Calu3 (cell line): ENCODE measurements at places on chromosomes 12 and 14. TPM values are rescaled to one million over a fixed set of nuclear protein-coding genes. Genes with fewer than 3 reads are reported as not detected.
A peak's percentile ranks its signal among the peaks of the same experiment; 100 is the strongest.

- H3K27me3 ChIP-seq: no peaks in the 10 kb centered on the region
- no peak for DNase-seq
- H3K4me1 ChIP-seq: no peaks in the 10 kb centered on the region
Measured at GRCh38 chr12:75591628-75592027, 80.2 kb upstream of the KRR1 start.

GRCh38 chr12:3647504-3647903 lies 105.4 kb downstream of the CRACR2A start:
- no peak for DNase-seq
- no peak overlapping the region for H3K4me3 ChIP-seq
- H3K27me3 ChIP-seq: peaks cover 38% of the 10 kb centered on the region
- H3K4me1 ChIP-seq: no peaks in the 10 kb centered on the region
- no peaks in the 10 kb centered on the region for H3K36me3 ChIP-seq
- H3K27ac ChIP-seq: no peak overlapping the region

Gene PRKD1
- total RNA-seq: 9.1 and 9.7 TPM in 2 replicates

- H3K4me1 ChIP-seq: peaks cover 7% of the 10 kb centered on the region
- H3K36me3 ChIP-seq: peaks cover 2% of the 10 kb centered on the region
- DNase-seq: no peak
- H3K27me3 ChIP-seq: no peaks in the 10 kb centered on the region
- H3K27ac ChIP-seq: no peak within 1 kb of the TSS
- no peak within 1 kb of the TSS for H3K4me3 ChIP-seq
Measured at GRCh38 chr12:10849425-10849878, at the start of gene PRR4. Gene PRR4 (minus strand): TSS chr12:10849475. CDS start chr12:10849437, 38 bp downstream.

GRCh38 chr12:8829125-8829518 lies 6.7 kb downstream of the A2ML1 start:
- peaks cover 12% of the 10 kb centered on the region for H3K4me1 ChIP-seq
- no peak overlapping the region for H3K4me3 ChIP-seq
- peak; percentile 20 for DNase-seq
- no peak overlapping the region for H3K27ac ChIP-seq
- H3K36me3 ChIP-seq: no peaks in the 10 kb centered on the region

GRCh38 chr12:117085318-117085947 lies 13.8 kb downstream of the TESC start:
- H3K4me3 ChIP-seq: peak overlapping the region; percentile 46
- H3K36me3 ChIP-seq: peaks cover 81% of the 10 kb centered on the region

GRCh38 chr12:123971770-123972456 lies 718 bp downstream of the CCDC92 start:
- H3K4me1 ChIP-seq: peaks cover 31% of the 10 kb centered on the region
- peak; percentile 58 for DNase-seq
- H3K36me3 ChIP-seq: peaks cover 52% of the 10 kb centered on the region
- H3K4me3 ChIP-seq: peak overlapping the region; percentile 80
- peak overlapping the region; percentile 43 for H3K27ac ChIP-seq
- H3K27me3 ChIP-seq: no peaks in the 10 kb centered on the region

GRCh38 chr12:125284945-125285685 lies 219.9 kb downstream of the AACS start:
- peaks cover 97% of the 10 kb centered on the region for H3K27me3 ChIP-seq
- no peak for DNase-seq
- H3K36me3 ChIP-seq: no peaks in the 10 kb centered on the region
- no peak overlapping the region for H3K27ac ChIP-seq
- no peak overlapping the region for H3K4me3 ChIP-seq
- H3K4me1 ChIP-seq: no peaks in the 10 kb centered on the region

DNA sequence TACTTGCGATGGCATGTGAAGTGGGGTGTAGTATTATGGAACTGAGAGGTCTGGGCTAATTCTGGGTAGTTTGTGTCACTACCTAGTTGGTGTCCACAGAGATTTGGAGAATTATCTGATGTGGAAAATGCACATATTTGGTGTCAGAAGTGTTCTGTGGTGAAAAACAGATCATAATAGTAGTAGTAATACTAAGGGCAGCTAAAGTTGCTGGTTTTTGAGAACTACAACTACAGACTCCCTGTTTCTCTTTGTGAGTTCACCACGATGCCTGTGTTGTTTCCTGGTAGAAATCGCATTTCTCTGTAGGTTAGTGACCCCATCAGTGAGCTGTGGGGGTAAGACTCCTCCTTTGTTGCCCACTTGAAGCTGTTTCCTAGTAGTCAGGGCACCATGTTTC lies 206.5 kb downstream of the FUT8 start:
- peaks cover 11% of the 10 kb centered on the region for H3K36me3 ChIP-seq
- H3K4me3 ChIP-seq: no peak overlapping the region
- no peaks in the 10 kb centered on the region for H3K27me3 ChIP-seq
- no peak overlapping the region for H3K27ac ChIP-seq

Gene SLC6A12
- total RNA-seq: 0.90 and 1.8 TPM in 2 replicates

Gene MMP17
- total RNA-seq: 0.61 and 1.4 TPM in 2 replicates

Gene RAB35
- total RNA-seq: 68.2 and 75.4 TPM in 2 replicates

- peaks cover 34% of the 10 kb centered on the region for H3K4me1 ChIP-seq
- no peak overlapping the region for H3K4me3 ChIP-seq
- no peak for DNase-seq
- no peak overlapping the region for H3K27ac ChIP-seq
- H3K36me3 ChIP-seq: no peaks in the 10 kb centered on the region
Measured at GRCh38 chr12:105349138-105349537, 18.6 kb downstream of the C12orf75 start.

Gene LIN7A
- 0.73 and 3.2 TPM in 2 replicates for total RNA-seq

Gene SOAT2
- not detected in 2 replicates for total RNA-seq

Gene CLEC1B
- total RNA-seq: not detected in 2 replicates

DNA sequence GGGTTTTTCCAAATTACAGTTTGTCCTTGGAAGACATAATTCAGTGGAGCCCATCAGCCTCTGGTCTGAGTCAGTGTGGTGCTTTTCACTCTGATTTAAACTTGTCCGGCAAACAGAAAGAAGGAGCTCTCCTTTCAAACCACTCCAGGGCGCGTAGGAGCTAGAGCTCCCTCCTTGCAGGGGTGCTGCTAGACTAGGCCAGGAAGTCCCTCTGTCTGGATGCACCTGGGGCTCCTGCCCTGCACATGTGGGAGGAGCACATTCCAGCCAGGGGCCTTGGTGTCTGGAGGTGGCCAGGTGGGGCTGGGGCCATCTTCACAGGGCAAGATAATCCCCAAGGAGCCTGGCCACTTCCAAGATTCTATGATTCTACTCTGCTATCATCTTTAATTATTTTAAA lies 3.1 kb downstream of the SERPINA3 start:
- H3K27me3 ChIP-seq: no peaks in the 10 kb centered on the region
- H3K27ac ChIP-seq: no peak overlapping the region
- H3K4me3 ChIP-seq: peak overlapping the region; percentile 77

Gene KRT85
- total RNA-seq: not detected in 2 replicates

Gene NYNRIN
- 7.5 and 8.4 TPM in 2 replicates for total RNA-seq

Gene LMO3
- not detected in 2 replicates for total RNA-seq

DNA sequence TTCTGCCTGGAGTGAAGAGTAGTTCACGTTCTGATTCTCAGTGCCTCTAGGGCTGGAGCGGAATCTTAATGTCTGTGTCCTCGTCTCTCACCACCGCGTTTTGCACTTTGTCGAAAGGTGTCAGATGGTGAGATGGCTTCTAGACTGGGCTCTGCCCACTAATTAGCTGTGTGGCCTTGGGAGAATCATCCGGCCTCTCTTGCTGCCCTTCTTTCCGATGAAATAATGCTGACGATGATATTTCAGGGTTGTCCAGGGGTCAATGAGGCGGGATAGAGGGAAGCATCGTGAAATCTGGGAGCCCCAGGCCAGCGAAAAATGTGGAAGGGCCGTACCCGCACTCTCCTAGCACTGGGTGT lies 811 bp upstream of the GALNT16 start:
- peaks cover 17% of the 10 kb centered on the region for H3K36me3 ChIP-seq
- peak overlapping the region; percentile 77 for H3K4me3 ChIP-seq
- no peak for DNase-seq
- H3K27ac ChIP-seq: no peak overlapping the region

DNA sequence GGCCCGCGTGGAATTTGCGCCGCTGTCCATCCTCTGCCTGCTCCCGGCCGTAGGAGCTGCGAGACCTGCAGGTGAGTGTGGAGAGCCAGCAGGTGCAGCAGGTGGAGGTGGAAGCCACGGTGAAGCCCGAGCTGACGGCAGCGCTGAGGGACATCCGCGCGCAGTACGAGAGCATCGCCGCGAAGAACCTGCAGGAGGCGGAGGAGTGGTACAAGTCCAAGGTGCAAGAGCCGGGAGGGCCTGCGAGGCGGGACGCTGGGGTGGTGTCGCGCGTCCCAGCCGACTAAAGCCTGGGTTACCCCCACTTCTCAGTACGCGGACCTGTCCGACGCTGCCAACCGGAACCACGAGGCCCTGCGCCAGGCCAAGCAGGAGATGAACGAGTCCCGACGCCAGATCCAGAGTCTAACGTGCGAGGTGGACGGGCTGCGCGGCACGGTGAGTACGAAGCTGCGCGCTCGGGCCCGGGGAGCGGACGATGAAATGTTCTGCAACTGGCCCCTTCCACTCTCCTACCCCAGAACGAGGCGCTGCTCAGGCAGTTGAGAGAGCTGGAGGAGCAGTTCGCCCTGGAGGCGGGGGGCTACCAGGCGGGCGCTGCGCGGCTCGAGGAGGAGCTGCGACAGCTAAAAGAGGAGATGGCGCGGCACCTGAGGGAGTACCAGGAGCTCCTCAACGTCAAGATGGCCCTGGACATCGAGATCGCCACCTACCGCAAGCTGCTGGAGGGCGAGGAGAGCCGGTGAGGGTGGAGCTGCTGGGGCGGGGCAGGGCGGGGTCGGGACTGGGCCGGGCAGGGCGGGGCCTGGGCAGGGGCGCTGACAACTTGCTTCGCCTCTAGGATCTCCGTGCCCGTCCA lies 2.1 kb downstream of the PRPH start:
- DNase-seq: peak; percentile 69
- H3K4me1 ChIP-seq: peaks cover 23% of the 10 kb centered on the region

Gene AQP6
- total RNA-seq: 0.86 and 0.94 TPM in 2 replicates

Gene SPTB
- 0.05 TPM in 1 of 2 replicates, not detected in the other for total RNA-seq

DNA sequence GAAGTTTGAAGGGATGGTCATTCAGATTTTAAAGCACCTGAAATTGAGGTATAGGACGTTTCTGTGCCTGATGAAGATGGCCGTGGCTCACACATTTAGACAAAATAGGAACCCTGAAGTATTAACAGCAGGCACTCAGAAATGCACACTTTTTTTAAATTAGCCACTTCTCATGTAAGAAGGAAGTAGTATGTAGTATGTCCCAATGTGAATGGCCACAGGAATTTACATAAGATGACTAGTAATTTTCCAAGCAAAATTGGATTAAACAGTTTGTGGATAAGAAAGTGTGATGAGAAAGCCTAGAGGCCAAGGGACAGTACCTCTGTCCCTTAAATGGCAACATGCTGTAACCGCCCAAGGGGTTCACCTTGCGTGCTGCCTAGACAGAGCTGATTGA lies 1.8 kb upstream of the MIS18BP1 start:
- H3K36me3 ChIP-seq: peaks cover 27% of the 10 kb centered on the region
- no peaks in the 10 kb centered on the region for H3K27me3 ChIP-seq
- no peak overlapping the region for H3K4me3 ChIP-seq
- peaks cover 7% of the 10 kb centered on the region for H3K4me1 ChIP-seq
- no peak overlapping the region for H3K27ac ChIP-seq
